ENCODE measurements at places on chromosomes 13 and 19. TPM values are rescaled to one million over a fixed set of nuclear protein-coding genes. Genes with fewer than 3 reads are reported as not detected.

Gene RCBTB2
- 9.4 TPM for total RNA-seq

Gene ZNF787
- total RNA-seq, result 20.0 TPM

Gene ZNF813
- total RNA-seq, result 0.88 TPM

GRCh38 chr19:31372246-31372781, 23.1 kb upstream of the TSHZ3 start:
- no peak for DNase-seq

DNA sequence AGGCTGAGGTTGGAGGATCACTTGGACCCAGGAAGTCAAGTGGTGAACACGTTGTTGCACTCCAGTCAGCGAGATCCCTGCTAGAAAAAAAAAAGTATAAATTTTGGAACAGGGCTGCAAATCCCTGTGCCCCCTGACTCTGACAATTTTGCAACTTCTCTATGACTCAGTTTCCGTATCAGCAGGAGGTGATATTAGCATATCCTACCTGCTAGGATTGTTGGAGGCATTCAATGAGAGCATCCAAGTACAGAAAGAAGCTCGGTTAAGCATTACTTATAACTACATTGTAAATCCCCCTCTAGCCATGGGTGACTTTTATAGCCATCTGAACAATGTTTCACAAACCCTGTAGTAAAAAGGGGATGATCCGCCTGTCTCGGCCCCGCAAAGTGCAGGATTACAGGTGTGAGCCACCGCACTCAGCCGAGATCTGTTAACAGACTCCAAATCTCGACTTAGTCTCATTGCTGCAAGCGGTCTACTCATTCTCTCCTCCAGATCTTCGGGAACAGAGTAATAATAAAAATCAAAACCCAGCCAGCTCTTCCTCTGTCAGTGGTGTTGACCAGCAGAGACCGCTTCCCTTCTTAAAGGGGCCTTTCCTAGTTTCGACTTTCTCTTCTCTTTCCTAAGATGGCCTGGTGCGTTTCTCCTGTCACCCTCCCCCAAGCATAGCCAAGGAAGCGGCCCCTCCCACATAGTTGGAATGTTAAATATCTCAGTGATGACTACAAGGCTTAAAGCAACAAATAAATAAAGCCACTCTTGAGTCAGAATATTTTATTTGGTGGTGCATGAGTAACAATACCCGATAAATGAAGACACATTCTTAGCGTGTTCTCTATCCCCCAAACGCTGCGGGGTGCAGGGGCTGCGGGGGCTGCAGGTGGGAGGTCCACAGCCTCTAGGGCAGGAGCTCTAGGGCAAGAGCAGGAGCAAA, 10.3 kb upstream of the BICRA start:
- DNase-seq, result peak; percentile 98

DNA sequence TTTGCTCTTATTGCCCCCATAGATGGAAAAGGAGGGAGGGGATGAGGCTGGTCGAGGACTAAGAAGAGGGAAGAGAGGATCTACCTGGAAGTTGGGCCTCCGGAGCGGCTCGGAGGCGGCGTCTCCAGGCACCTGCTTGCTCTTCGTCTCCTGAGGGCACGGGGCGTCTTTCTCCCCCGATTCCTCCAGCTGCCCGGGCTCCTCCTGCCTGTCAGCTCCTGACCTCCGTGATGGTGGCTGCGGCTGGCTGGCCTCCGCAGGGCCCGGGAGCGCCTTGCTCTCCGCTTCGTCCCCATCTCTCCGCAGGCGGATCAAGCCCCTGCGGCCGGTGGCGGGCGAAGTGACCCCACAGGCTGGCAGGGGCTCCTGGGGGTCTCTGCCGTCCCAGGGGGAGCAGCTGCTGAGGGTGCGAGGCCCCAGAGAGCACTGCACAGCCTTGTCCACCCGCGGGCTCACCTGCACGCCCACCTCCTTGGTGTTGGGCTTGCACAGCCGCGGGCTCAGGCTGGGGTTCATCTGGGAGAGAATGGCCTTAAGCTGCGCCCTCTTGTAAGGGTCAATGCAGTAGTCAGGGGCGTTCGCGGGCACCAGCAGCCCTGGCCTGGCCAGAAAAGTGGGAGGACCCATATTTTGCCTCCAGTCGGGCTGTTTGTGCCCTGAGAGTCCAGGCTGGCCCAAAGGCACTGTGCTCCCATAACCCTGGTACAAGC, 3.8 kb downstream of the ZAR1L start:
- no peak for DNase-seq

DNA sequence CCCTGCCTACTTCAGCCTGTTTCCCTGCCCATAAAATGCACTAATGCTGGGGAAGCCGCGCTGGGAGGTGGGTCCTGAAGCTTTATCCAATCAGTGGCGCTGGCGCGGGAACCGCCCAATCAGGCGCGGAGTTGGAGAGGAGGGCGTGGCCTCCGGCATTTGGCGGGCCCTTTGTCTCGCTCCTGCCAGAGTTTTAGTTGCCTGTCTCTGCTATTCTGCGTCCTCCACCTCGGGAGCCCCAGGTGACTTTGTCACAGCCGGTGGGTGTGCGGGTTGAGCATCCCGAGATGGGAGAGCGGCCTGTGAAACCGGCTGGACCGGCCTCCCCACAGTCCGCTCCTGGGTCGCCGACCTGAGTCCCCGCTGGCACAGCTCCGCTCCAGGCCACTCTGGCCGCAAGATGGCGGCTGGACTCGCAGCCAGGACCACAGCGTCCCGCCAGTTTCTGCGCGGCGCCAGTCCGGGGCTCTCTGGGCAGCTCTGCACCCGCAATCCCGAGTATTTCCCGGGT, 30.7 kb upstream of the ZNF429 start:
- no peak for DNase-seq

- no peak for DNase-seq
Observed at GRCh38 chr19:1136201-1136600, 32.4 kb downstream of the GPX4 start.

DNA sequence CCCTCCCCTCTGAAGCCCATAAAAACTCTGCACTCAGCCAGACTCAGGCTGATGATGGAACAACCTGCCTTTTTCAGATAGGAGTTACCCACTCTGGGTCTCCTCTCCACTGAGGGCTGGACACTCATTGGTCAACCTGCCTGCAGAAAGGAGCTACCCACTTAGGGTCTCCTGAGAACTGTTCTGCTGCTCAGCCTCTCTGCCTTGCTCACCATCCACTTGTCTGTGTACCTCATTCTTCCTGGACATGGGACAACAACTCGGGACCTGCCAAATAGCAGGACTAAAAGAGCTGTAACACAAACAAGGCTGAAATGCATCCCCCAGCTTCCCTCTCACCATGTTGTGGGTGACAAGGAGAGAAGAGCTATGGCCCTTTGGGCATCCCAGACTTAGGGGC, 18.4 kb upstream of the RCBTB2 start:
- DNase-seq, result no peak

GRCh38 chr13:70895599-70895998, 787.3 kb upstream of the KLHL1 start:
- no peak for DNase-seq

GRCh38 chr13:113928685-113929627, 44.9 kb downstream of the C13orf46 start:
- peak; percentile 67 for DNase-seq
